Putamen (tissue), 1 donor: ENCODE measurements at places on chromosomes 5 and 9.

DNA sequence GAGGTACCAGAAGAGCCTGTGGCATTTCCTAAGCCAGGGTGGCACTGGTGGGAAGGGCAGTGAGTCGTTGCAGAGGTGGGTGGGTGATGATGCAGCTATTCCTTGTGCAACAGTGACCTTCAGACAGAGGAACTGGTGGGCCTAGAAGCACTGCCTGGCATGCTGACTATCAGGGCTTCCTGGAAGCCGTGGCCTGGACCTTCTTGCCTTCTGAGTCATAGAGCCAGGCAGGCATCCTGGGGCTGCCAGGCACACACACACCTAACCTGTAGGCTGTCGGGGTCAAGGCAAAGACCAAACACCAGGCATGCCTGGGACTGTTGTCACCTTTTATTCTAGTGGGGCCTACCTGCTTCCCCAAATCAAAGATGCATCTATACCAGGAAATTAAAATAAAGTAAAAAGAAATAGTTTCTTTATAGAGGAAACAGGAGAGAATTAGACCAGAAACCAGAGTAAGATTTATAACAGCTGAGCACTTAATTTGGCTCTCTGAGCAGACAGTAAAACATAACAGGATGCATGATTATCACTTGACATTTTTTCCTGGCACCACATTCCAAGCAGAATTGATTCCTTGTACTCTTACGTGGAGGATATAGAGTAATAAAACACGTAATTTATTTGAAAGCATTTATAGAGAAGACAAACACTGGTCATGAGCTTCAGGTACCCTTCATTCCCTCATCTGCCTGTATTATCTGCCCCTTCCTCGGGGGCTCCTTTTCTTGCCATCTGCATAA is 25.1 kb downstream of the NANS start:
- no peak for DNase-seq

DNA sequence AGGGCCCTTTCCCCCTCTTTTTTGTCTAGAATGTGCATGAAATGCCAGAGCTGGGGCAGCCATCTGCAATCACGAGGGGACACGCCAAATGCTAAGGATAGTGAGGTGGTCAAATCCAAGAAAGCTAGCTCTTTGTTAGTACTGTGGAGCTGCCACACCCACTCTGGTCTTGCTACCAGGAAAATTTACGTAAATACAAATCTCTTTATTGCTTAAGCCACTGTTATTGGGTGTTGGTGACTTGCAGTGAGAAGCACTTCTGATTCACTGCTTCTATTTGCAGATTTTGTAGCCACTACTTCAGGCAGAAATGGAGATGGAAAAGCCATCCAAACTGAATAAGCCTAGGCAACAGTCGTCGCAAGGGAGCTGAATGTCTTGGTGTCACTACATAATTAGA is 25.6 kb upstream of the SUSD1 start:
- DNase-seq: no peak

- peak; percentile 61 for DNase-seq
Measured at GRCh38 chr9:36102742-36103495, 33.6 kb upstream of the GLIPR2 start.

DNA sequence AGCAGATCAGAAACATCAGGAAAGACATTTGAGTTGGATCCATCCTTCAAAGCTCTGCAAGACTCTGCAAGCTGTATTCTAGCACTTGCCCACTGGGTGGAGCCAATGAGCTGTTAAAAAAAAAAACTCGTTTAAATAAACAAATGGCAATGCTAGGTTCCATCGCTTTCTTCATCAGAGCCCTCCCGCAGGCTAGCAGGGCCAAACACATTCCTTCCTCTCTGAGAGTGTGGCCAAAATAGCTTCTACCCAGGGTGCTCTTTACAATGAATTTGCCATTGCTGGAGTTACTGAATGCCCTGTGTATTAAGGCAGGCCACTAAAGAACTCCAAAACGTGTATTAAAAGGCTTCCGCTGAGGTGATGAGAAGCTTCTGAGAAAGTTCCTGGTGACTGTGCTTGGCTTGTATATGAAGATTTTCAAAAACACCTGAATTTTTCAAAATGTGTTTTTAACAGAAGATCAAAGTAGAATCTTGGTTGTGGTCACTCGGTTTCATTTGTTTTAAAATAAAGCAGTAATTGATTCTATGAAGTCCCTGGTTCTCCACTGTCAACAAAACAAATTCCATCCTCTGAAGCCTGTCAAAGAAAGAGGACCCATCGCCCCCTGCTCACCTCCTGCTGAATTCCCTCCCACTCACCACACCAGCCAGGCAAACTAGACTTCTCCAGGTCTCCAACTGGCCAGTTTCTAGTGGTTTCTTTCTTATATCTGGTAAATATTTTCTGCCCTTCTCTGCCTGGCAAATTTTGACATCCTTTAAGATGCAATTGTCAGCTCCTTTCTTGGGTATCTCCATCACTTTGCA is 36.5 kb upstream of the EQTN start:
- DNase-seq: peak; percentile 82

- no peak for DNase-seq
Measured at GRCh38 chr5:56056875-56057274, 62.1 kb upstream of the IL6ST start.

GRCh38 chr9:17839776-17840175 is 260.9 kb downstream of the SH3GL2 start:
- DNase-seq: no peak

DNA sequence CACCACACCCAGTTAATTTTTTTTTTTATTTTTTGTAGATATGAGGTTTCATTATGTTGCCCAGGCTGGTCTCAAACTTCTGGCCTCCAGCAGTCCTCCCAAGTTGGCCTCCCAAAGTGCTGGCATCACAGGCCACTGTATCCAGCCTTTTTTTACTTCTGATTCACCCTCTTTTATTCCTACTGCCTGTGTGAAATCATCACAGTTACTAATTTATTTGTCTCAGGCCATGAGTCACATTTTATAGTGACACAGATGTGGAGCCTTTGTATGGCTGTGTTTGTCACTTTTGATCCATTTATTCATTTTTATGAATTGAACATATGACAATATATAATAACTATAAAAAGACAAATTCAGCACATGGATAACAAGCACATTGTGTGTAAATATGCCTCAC is 67.1 kb upstream of the SNX2 start:
- no peak for DNase-seq

DNA sequence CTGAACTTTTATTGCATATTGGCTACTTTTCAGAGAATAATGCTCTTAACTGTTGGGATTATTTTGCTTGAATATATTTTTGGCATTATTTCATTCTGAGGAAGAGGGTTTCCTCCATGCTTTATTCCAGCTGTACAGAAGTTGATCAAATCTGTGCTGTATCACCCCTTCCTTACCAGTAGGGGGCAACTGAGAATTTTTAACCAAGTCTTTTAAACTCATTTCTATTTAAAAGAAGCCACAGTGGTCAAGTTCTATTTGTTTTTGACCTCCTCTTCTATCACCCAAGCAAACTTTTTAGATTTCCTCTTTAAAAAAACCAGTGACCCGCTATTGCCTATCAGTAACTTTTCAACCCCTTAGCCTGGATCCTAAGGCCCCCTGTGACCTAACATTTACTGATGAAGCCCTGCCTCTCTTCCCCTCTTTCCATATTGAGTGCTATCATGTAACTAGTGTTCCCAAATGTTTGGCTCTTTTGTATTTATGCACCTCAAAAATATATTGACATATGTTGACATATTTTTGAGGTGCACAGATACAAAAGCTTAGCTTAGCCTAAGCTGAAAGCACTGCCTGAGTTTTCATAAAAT is 80.6 kb downstream of the FBXO4 start:
- DNase-seq: no peak

DNA sequence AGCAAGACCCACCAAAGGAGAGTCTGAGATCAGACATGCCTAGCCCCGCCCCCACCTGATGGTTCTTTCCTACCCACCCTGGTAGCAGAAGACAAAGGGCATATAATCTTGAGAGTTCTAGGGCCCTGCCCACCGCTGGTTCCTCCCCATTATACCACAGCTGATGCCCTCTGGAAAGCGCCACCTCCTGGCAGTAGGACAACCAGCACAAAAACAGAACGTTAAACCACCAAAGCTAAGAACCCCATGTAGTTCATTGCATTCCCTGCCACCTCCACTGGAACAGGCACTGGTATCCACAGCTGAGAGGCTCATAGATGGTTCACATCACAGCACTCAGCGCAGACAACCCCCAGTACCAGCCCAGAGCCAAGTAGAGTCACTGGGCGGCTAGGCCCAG is 81.2 kb upstream of the TRPC7 start:
- DNase-seq: no peak

DNA sequence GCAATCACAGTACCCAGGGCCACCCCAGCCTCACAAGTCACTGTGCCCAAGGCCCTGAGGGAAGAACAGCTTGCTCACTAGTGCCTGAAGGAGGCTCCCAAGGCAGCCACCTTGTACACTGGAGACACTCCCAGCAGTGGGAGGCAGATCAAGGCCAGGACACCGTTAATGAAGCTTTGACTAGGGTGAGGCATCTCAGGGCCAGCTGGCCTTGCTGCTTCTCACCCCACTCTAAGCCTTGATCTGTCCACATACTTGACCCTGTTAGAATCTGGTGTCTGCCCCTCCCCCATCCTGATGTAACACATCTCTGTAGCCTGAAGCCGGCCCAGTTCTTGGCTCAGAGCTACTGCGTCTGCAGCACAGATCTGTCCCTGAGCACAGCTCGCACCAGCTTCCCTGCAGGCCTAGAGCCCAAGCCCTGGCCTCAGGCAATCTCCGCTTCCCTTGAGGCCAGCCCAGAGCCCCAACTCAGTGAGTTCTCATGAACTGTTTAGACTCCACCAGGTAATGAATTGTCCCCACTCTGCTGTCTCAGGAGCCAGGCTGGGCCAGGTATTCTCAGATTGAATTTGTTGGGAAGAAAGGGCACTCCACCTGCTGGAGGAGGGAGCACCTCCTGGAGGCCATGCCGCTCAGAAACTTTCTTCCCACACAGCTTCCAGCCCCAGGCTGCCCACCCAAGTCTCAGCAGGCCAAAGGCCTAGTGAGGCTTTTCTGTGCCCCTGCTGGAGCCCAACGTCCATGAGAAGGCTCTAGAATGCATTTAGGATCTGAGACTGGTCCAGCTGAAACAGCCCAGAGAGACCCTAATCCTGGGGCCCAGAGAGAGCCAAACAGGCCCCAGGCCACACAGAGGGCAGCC is 13.4 kb upstream of the JADE2 start:
- DNase-seq: no peak

DNA sequence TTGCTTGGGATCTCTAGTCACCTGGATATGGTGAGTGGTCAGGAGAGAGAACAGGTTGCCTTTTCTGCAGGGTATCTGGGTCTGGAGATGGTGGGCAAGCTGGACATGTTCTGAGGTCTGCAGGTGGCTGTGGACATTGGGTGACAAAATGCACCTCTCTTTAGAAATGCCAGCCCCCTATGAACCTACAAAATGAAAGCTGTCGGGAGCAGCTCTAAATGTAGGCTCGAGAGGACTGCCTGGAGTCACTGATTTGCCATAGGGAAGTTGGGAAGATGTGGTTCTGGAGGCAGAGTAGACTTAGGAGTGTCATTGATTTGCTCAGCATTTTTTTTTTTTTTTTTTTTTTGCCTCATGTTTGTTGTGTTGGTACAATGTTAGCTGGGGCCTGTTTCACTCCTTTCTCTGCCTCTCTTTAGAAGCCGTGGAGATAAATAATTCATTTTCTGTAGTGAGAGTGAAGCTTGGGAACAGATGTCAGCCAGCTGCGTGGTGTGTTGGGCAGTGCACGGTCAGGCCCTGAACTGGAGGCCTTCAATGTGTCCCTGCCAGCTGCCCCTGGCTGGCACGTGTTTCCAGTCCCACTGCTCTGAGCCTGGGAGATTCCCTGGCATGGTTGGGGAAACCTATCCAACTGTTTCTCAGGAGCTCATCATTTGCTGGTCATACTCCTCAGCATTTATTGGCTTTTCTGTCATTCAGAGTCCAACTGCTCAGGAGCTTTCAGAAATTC is 5.4 kb downstream of the RGS3 start:
- peak; percentile 30 for DNase-seq

DNA sequence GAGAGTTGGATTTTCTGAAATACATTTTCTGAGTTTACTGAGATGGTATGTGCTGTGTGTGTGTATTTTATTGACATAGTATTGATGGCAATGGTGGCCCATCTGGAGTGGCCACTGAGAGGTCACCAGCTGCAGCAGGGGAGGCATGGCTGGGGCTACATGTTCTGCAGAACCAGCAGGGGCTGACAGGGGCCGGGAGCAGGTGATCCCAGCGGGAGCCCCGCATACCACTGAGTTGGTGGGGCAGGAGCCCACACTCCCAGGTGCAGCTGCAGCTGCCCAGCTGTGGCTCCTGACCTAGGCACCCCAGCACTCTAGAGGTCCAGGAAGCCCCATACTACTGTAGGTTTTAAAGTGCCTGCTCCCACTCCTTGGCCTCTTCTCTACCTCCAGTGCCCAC is 1044.2 kb upstream of the CDH9 start:
- no peak for DNase-seq

DNA sequence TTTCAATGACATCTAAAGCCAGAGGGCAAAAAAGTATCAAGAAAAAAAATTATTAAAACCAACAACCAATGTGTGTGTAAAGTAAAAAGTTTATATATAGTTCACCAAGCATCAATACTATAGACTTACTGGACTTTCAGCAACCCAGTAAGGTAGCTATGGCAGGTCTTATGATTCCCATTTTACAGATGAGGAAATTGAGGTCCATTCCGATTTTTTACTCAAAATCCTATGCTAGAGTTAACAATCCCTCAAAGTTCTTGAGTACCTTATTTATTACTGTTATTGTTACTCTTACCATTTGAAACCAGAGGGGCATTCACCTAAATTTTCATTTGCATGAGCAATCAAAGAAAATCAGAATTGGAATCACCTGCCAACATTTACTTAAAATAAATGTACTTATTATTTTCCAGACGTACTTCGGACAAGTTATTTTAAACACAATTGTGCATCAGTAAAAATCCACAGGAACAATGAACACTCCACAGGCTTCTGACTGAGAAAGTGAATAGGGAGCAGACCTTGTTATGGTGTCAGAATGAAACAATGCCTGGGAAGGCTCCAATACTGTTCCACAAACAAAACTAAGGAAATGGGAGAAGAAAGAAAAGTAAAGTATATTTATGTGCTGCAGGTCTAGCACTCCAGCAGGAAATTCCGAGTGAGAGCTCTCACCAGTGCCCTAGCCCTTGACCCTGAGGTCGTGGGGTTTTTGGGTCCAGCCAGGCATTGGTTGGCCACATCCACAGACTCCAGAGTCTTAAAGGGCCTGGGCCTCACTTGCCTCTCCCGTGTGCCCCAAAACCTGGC is 229.9 kb downstream of the PIK3R1 start:
- no peak for DNase-seq

DNA sequence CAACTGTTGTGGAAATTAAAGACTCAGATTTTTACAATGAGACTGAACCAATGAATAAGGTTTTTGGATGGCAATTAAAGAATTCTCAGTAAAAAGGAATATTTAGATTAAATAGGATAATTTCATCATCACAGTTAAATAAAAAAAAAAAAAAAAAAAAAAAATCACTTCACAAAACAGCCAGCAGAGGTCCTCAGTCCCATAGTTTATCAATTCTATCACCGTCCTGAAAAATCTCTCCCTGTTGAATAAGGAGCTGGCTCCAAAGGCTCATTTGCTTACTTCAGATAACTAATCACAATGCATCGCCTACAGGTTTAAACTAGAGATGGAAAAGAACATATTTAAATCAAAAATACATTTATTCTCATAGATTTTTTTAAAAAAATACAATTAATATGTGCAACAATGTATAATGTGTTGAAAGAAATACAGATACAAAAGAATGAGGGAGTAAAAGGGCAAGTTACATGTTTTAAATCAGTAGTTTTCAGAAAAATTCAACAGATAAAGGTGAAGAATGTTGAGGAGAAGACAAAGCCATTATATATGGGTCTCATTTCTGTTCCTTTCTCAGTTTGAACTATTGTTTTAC is 175.8 kb upstream of the CHD1 start:
- DNase-seq: peak; percentile 30
